ENCODE measurements at places on chromosomes 1 and 21.

DNA sequence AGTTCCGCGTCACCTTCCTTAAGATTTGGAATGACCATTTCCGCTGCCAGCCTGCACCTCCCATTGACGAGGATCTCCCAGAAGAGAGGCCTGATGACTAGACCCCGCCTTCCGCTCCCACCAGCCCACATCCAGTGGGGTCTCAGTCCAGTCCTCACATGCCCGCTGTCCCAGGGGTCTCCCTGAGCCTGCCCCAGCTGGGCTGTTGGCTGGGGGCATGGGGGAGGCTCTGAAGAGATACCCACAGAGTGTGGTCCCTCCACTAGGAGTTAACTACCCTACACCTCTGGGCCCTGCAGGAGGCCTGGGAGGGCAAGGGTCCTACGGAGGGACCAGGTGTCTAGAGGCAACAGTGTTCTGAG, 9.8 kb downstream of the MYBPH start:
- DNase-seq = no peak

DNA sequence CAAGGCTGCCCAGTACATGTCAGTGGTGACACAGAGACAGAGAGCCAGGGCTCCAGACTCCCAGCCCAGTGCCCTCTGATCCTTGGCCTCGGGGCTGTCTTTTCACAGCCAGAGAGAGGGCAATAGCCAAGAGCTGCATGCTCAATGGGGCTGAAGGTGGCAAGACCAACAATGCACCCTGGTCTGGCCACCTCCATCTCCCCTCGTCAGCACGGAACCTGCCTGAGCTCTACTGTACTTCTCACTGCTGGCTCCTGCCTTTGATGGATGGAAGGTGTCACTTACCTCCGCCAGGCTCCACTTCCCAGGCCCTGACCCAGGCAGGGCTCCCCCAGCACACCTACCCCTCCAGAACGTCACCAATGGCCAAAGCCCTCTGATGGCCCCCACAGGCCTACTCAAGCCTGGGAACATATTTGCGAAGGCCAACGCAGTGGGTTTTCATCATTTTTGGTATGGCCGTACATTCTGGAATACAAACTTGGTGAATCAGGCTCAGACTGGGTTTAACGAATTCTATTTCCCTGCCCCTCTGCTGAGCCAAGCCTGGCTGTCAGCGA, 88.1 kb downstream of the DMRTB1 start:
- no peak for DNase-seq

GRCh38 chr1:201059401-201059800, 35.9 kb upstream of the KIF21B start:
- no peak for DNase-seq

DNA sequence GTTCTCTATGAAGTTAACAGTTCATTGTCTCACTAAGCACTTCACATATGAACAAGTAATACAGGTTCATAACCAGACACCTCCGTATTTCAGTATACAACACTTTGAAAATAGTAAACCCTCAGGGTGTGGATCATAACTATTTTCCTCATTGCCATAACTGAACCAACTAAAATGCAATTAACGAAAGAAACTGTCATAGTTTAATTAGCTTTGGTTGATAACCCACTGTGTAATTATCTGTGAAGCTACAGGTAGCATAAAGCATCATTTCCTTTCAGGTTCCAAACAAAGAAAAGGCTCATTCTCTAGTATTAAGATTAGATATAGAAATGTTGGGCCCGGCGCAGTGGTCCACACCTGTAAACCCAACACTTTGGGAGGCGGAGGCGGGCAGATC, 58.5 kb downstream of the EIF4G3 start:
- DNase-seq = no peak

DNA sequence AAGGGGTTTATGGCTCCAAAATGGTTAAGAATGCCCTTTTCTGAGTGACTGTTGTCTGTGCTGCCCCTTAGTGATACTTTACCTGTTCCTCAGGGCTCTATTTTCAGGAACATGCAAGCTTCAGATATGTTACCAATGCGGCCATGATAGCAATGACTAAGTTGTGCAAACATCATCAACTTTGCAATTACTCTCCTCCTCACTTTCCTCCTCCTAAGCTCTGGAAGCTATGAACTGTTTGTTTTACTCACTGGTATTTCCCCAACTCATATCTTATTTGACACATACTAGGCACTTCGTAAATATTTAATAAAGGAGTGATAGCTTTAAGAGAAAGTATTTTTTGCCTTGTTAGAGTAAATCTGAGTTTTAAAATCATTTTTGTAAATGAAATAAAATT, 53.8 kb downstream of the RWDD3 start:
- DNase-seq = no peak

- no peak for DNase-seq
Observed at GRCh38 chr1:45177452-45177851, 29.0 kb downstream of the ZSWIM5 start.

DNA sequence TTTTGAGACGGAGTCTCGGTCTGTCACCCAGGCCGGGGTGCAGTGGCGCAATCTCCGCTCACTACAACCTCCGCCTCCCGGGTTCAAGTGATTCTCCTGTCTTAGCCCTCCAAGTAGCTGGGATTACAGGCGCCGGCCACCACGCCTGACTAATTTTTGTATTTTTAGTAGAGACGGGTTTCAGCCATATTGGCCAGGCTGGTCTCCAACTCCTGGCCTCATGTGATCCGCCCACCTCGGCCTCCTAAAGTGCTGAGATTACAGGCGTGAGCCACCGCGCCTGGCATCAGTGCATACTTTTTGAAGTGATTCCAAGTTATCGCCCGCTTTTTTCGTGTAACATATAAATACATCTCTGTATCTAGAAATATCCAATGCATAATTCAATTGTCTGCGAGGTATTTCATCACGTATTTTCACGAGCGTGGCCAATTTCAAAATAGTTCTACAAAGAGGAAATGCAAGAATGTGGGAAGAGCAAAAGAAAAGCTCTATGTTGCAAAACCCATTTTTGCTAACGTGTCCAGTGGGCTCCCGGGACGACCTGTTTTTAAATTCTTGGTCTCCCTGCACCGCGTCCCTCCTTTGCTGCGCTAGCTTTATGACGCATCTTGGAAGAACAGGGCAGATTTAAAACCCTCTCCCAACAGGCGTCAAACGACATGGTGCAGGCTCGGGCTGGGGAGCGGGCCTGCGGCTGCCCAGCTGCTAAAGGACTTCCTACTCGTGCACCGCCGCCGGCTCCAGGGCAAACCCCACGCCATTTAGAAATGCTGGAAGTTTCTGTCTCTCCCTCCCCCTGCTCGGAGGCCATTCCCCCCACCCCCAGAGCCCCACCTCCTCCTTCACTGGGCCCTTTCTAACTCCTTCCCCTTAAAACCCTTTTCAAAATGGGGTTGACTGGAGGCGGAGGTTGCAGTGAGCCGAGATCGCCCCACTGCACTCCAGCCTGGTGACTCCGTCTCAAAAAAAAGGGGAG, 923 bp upstream of the IFNGR2 start:
- DNase-seq = peak; percentile 73

DNA sequence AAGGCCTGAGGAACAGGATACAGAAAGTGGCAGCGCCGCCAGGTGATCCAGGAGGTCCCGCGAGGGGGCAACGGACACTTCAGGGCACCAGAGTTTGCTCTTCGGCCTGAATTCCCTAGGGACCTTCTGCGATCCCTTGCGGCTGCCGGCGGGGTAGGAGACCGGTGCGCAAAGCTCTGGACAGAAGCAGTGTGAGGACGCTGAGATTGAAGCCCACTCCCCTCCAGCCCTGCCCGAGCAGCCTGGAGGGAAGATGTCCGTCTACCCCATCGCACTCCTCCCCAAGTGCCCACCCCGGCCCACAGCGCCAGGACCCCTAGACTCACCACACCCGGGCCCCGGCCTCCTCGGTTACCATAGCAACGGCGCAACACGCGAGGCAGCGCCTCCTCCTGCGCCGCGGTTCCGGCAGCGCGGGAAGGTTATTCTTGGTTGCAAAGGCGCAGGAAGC, at the start of gene ANKRD45:
ANKRD45 (minus strand) TSS at position 361 of the 451 bp plus-strand sequence. CDS start 10,433 bp downstream, outside the sequence.
- peak; percentile 47 for DNase-seq

DNA sequence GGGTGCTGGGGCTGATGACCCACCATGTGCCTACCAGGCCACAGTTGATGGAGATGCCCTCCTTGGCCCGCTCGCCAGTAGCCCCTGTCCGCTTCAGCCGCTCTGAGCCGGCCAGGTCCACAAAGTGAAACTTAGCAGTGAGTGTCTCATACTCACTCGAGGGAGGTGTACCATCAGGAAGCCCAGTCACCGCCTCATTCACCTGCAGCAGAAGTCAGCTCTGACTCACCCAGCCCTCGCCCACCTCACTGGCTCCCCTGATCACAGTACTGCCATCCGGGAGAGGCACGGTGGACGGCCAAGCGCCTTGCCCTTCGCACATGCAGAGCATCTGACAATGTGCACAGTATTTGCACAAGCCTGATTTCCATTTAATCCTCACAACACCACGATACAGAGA, 18.8 kb downstream of the KIF21B start:
- DNase-seq = no peak

- DNase-seq = peak; percentile 33
Observed at GRCh38 chr1:203351037-203351625, at the start of gene FMOD. FMOD (minus strand) TSS chr1:203351122; CDS start chr1:203348270, 2,852 bp downstream.

DNA sequence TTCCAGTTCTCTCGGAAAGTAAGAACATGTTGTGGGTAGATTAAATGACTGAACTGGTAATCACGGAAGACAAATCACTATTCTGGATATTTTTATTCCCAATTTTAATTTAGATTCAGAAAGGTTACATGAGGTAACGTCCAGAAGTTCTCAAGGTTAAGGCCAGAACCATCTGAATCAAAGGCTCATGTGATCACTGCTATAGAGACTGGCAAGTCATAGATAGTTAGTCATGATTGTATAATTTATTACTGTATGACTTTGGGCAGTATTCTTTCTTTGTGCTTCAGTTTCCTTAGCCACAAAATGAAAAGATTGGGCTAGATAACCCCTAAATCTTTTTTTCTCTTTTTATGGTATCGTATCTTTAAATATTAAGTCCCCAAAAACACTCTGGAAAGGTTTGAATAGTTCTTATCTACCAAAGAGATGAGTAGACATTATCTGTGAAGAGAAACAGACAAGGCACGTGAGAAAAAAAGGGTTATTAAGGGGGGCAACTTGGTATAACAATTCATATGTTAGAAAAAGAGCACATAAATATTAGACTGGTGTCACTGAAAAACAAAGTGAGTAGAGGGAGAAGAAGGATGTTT, 241.0 kb downstream of the PTPRC start:
- DNase-seq = peak; percentile 35

DNA sequence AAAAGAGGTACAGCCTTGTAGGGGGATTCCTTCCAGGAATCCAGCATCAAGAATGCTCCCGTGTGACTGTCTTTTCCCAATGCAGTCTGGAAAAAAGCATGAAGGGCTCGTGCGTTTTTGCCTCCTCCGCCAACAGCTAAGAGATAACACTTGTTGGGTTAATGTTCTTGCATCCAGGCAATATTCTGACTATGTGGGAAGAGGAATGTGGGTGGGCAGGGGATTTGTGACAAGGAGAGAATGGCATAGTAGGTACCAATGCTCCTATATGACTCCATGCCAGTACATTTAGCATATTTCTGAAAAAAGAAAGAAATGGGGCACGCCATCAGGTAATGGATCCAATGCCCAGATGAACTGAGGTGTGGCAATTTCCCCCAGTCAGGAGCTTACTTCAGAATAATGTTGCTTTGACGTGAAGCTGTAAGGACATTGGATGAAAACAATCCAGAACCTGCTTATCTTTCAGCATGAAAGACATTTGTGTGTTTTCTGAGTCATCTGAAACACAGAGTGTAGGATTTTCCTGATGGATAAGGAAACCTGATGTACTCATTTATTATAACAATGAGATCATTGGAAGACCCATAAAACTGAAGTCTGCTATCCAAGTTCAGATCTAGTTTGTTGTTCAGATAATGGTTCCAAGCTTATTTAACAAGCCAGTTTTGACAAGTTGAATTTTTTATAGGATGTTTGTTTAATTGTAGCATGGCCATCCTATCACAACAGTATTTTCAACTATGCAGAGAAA, 105.5 kb downstream of the LYPLAL1 start:
- no peak for DNase-seq

DNA sequence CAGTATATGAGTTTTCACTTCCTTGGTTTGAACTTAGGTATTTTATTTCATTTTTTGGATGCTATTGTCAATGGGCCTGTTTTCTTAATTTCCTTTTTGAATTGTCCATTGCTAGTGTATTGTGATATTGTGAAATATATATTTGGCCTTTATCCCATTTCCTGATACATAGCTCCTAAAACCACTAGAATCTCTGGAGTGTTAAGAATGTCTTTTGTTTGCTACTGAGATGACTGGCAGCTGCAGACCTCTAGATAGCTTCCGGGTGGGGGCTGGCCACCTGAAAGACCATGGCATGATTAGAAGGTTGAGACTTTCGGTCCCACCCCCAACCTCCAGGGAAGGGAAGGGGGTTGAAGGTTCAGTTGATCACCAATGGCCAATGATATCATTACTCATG, 245.4 kb downstream of the KCNJ6 start:
- peak; percentile 87 for DNase-seq

- no peak for DNase-seq
Observed at GRCh38 chr1:54156986-54157385, 4.2 kb upstream of the CDCP2 start.

DNA sequence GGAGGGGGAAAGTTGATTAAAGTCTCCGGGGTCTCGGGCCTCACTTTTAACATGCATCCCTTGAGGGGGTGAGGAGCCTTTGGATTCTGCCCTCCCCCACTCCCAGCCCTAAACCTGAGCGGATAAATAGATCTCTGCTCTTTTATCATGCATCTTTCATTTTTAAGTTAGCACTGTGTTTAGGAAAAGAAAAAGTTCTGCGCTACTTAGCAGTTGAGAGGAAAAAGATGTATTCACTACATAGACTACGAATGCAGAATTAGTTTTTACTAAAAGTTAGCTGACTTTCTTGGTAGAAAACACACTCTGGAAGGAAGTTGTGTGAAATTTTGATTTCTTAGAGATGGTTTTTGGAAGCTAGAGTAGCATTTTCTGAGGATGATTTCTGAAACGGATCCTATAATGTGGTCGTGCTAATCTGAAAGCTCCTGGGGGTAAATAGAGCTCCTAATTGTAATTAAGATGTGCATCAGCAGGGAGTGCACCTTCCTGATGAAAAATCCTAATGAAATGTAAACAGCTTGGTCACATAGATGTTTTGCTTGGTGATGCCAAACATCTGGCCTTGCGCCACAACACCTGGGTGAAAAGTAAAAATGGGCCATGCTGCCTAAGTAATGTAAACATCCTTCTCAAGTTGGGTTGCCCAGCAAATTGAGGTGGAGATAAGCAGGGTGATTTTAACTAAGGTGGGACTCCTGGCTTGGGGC, 1.8 kb downstream of the ROR1 start:
- no peak for DNase-seq

DNA sequence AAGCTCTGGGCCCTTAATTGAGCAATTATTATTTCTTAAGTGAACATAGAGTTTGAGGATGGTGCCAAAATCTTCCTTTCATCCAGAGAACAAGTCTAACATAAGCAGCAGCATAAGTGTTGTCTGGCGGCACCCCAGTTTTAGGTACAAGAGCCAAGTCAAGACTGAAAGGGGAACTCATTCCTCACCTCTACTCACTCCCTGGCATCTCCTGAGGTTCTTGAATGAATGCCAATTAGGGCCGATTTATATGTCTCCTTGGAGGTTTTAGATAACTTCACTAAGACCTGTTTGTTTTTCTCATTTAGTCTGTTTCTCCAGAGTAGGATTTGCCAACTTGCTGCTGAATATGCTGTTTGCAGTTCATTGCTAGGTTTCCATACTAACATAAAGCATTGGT, 42.6 kb upstream of the ADGRL2 start:
- no peak for DNase-seq

All from fibroblast of upper back skin (primary cell).